ENCODE measurements at places on chromosomes 16 and 17.

DNA sequence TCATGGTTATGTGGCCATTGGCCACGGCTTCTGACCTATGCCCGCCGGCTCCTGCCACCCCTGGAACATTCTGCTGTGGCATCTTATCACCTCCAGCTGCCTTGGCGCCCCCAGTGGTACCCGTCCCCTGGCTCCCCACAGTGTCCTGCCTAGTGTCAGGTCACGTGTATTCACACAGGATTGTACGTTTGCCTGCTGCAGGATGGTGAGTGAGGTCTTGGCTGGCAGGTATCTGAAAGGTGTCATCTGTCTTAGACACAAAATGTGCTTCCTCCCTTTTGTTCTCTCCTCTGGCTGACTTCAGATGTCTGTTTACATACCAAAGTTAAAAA, 24.9 kb downstream of the DBNDD1 start:
- no peak for DNase-seq

DNA sequence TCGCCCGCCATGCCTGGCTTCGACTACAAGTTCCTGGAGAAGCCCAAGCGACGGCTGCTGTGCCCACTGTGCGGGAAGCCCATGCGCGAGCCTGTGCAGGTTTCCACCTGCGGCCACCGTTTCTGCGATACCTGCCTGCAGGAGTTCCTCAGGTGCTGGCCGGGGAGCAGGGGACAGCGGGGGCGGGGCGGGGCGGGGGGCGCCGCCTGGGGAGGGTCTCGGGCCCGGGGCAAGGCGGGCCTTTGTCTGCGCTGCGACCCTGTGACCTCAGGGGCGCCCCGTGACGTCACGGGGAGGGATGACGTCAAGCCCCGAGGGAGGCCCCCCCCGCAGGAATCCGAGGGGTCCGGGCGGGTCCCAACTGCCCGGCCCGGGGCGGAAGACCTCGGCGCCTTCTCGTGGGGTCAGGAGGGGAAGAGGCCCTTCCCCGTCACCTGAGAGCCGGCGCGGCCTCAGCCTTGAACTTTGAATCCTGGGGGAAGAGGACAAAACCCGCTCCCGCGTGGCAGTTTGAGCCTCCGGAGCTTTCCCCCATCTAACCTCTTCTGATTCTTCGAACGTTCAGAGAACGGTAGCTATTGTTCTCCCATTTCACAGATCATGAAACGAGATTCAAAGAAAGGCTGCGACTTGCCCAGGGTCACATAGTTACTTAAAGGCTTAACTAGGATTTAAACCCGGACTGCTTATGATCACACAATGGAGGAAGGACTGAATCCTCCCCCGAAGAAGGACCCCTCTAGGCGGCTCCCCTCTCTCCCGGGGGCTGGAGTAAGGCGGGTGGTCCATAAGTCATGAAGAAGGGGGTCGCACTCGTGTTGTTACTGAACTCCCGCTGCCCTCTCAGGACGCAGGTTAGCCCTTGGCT, 527 bp downstream of the TRAF4 start:
- no peak for DNase-seq

DNA sequence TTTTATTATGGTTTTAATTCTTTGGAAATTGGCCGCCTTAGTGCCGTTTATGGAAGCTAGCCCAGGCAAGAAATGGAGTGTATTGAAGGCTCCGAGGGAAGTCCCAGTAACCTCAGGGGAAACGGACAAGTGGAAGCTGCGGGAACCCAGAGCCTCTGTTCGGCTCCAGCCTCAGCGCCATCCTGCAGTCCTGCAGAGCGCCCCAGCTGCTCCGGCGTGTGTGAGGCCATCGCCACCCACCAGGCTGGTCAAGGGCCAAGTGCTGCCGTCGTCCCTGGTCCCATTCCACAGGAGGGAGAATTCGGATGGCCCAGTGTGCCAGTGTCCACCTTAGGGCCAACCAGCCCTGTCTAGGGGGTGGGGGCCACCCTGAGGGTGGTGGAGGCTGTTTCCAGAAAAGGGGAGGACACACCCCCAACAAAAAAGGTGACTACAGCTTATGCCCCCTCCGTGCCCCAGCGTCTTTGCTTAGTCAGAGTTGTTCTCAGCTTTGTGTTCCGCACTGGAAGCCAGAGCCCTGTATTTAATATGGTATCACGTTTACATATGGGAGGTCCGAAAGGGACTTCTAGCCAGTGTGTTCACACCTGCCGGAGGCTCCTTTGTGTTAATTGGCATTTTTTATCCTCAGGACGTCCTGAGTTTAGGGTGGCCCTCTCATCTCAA, 13.0 kb downstream of the MGRN1 start:
- DNase-seq, result no peak

DNA sequence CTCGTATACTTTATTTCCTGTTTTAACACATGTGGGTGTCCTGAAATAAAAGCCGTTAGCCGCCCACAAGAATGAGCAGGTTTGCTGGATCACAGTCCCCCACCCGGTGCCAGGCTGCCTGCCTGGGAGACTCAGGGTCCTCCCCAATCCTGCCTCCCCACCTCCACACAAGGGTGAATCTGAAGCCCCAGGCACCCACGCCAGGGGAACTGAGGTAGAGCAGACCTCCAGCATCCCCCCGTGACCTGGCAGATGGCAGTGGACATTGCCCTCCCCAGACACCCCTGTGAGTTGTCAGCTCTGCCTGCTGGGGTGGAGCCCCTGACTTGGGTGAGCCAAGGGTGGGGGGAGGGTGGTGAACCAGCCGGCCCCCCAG, 114.8 kb downstream of the METRNL start:
- no peak for DNase-seq

- DNase-seq, result no peak
These were observed 6.6 kb upstream of the DPEP2 start for GRCh38 chr16:68005786-68006286.

- DNase-seq, result no peak
These were observed 4.3 kb downstream of the SLC16A3 start for GRCh38 chr17:82232876-82233785.

DNA sequence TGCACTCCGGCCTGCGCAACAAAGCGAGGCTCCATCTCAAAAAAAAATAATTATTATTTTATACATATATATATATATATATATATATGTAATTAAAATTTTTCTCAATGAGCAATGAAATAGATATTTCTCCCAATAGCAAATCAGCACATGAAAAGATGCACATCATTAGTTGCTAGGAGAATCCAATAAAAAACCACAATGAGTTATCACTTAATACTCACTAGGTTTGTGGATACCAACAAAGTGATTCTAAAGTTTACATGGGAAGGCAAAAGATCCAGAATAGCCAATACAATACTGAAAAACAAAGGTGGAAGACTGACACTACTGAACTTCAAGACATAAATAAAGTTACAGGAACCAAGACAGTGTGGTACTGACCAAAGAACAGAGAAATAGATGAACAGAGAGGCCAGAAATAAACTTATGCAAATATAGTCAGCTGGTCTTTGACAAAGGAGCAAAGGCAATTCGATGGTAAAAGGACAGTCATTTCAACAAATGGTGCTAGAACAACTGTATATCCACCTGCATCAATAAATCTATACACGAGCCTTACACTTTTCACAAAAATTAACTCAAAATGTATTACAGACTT, 13.6 kb downstream of the SMG6 start:
- DNase-seq, result no peak

DNA sequence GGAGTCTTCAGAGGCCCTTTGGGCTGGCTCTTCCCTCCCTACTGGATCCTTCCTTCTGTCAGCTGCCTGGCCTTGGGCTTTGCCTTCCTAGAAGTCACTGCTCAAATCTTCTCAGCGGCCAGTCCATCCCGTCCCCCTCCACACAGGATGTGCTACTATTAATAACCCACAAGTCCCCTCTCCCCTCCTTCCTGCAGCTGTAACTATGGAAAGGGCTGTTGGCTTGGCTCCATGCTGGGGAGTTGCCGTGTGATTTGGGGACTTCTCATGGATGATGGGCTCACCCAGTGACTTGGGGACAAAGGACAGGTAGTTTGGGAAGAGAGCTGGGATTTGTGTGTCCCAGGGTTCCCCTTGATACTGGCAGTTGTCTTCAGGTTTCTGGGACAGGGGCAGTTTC, 19.4 kb downstream of the TMEM94 start:
- DNase-seq, result no peak
